ENCODE measurements at places on chromosomes 3 and 15.

GRCh38 chr3:183303690-183304089 lies 50.6 kb downstream of the B3GNT5 start:
- DNase-seq = no peak

DNA sequence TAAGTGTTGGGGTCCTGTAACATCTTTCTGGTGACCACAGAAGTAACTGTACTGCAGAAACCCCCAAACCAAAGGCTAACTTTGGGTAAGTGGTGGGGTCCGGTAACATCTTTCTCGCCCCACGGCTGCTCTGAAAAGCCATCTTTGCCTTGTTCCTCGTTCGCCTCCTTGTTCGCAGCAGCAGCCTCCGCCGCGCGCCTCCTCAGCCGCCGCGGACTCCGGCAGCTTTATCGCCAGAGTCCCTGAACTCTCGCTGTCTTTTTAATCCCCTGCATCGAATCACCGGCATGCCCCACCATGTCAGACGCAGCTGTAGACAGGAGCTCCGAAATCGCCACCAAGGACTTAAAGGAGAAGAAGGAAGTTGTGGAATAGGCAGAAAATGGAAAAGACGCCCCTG lies 316.8 kb downstream of the TUSC7 start:
- no peak for DNase-seq

GRCh38 chr3:149473357-149474249 lies 894 bp upstream of the TM4SF4 start:
- no peak for DNase-seq

- no peak for DNase-seq
Measured at GRCh38 chr15:91872356-91873137, 19.0 kb downstream of the SLCO3A1 start.

GRCh38 chr3:108098003-108098370 lies 7.2 kb upstream of the CD47 start:
- DNase-seq = no peak

DNA sequence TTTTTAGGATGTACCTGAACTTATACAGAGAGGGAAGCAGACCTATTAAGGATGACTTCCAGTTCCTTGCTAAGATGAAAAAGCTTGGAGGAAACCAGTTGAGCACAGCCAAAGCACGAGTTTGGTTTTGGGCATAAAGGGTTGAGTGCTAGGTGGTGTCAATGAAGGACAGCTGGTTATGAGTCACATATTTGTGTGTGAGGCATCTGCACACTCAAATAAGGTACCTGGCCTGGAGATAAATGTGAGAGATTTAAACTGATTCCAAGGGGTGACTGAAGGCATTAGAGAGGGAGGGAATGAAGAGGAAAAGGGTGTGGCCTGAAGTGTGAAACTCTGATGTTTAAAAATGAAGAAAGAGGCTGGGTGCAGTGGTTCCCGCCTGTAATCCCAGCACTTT lies 486.7 kb downstream of the DIPK2A start:
- DNase-seq = no peak

- no peak for DNase-seq
Measured at GRCh38 chr15:35624881-35625280, 78.9 kb upstream of the DPH6 start.

DNA sequence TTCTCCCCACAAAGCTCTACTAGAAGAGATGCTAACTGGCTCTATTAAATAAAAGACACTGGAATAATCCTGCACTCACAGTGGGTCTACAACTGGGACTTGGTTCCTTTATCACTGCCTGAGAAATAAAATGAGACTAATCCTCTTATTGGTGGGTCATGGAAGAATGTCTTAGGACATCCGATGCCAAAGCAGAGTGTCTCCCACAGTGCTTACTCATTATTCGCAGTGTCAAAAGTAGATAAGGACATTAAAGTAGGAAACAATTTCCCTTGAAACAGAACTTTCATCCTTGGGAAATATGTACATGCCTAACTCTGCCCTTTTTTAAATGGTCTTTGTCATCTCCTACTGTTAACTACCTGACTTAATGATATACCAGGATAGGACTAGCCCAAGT lies 71.5 kb downstream of the GSK3B start:
- DNase-seq = no peak

DNA sequence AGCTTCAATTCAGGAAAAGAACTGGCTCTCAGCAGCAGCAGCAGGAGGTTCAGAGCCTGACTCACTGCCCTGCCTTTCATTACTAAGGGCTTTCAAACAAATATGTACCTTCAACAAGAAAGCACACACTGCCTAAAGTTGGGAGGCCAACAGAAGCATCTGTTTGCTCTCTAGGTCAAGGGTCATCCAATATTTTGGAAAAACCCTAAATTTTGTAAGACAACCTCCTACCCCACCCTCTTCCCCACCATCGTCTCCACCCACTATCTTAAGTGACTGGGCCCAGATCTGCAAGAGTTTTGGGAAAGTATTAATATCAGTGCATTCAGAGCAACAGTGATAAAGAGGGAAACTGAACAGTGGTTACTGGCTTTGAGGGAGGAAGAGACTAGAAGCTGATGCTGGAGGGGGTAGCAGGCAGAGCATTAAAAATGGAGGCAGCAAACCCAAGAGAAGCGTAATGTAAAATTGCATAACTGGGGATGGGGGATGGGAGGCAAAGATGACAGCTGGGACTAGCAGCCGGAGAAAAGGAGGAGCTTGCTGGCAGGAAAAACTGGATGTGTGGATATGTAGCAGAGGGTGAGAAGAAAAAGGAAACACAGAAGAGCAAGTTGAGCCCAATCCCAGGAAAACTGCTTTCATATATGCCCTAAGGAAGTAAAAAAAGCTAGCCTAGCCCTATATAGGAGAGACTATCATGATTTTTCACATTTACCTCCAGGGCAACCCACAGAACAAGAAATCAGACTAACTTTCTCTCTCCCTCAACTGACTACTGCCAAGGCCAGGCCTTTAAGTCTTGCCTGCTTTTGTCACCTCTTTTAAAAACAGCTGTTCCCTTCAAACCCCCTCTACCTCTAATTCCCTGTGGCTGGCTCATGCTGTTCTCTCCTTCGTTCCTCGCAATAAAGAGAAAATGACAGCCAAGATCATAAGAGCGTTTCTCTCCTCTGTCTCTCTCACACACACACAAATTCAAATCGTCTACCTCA lies 31.4 kb downstream of the NPTN start:
- no peak for DNase-seq

GRCh38 chr3:142319094-142319493 lies 93.7 kb upstream of the GK5 start:
- no peak for DNase-seq

GRCh38 chr15:55277116-55277564 lies 12.5 kb downstream of the RAB27A start:
- no peak for DNase-seq

- DNase-seq = no peak
Measured at GRCh38 chr15:101619615-101619865, 32.6 kb downstream of the TM2D3 start.

DNA sequence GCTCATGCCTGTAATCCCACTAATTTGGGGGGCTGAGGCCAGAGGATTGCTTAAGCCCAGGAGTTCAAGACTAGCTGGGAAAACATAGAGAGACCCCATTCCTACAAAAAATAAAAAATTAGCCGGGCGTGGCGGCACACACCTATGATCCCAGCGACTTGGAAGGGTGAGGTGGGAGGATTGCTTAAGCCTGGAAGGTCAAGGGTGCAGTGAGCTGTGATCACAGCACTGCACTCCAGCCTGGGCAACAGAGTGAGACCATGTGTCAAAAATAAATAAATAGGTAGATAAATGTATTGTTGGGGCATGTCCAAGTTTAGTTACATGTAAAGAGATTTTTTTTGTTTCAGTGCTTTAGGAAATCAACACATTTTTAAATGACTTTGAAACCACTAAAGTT lies 36.4 kb downstream of the SLC12A1 start:
- DNase-seq = no peak

GRCh38 chr3:29144807-29145206 lies 136.1 kb upstream of the RBMS3 start:
- DNase-seq = no peak

DNA sequence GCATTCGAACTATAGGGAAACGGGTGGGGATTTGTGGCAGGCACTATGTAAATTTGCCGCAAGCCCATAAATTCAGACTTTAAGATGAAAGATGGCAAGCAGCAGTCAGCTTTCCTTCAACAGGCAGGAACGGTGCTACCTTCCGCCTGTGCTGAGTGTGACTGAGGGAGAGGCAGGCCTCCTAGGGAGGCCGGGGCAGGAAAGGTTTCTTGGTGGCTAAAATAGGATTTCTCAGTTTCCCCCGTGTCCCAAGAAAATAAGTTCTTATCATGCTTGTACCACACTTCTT lies 12.5 kb downstream of the FLNB start:
- DNase-seq = no peak

DNA sequence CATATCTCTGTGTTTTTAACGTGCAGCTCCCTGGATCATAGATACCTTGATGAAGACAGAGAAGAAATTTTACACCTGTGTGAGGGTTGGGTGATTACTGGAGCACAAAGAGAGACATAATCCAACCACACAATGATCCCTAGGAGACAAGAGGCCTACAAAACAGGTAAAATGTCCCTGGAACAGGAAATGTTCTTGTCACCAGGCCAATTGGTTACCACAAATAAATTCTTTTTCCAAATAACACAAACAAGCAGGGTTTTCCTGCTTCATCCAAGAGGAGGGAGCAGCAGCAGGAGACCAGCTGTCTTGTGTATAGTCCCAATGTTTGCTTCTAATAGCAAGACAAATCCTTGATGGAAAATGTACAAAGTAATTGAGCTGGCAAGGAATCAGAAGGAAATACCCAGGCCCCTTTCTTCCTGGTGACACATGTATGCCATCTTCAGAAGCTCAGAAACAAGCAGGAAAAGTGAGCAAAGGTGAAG lies 1.4 kb downstream of the MGLL start:
- DNase-seq = no peak

DNA sequence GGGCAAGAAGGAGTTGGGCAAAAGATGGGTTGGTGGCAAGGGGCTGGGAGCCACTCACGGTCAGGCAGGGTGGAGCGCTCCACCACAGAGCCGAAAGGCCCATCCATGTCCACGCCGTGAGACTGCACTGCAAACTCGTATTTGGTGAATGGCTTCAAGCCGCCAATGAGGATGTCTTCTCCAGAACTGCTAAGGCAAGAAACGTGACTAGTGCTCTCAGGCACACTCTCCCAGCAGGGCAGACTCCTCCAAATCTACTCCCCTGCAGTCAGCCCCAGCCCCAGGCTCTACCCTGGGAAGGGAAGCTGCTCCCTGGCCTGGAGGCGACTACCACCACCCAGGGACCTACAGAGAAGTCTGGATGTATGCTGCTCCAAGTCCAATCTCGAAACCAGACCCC lies 11.4 kb upstream of the IGDCC3 start:
- DNase-seq = no peak

DNA sequence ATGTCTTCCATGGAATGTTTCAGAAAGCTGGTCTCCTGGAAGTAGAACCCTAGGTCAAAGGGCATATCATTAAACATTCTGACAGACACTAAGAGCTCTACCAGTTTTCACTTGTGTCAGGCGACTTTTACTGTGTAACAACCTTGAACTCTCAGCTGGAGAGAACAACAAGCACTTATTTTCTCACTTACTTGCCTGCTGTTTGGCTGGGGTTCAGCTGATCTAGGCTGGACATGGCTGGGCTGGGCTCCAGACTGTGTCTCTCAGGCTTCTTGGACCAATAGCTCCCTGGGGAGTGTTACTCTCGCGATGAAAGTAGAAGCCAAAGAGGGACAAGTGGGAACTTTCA lies 527.3 kb downstream of the SHQ1 start:
- DNase-seq = no peak

GRCh38 chr3:121852256-121852655 lies 17.2 kb downstream of the EAF2 start:
- no peak for DNase-seq

DNA sequence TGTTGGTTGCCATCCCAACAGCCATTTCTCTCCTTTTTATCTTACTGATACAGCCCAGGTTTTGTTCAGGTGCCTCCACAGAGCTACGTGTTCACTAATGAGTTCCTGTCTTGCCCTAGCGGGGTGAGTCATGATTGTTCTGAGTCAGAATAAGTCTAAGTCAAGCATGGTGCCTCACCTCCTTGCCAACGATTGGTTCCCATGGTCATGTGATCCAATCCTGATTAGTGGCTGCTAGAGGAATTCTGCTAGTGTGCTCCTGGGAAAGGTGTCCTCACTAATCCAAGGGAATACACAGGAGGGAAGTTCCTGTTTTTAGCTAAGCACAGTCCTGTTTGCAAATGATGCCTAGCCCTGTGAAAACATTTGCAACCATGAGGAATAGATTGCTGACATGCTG lies 99.8 kb downstream of the NSUN3 start:
- DNase-seq = no peak

DNA sequence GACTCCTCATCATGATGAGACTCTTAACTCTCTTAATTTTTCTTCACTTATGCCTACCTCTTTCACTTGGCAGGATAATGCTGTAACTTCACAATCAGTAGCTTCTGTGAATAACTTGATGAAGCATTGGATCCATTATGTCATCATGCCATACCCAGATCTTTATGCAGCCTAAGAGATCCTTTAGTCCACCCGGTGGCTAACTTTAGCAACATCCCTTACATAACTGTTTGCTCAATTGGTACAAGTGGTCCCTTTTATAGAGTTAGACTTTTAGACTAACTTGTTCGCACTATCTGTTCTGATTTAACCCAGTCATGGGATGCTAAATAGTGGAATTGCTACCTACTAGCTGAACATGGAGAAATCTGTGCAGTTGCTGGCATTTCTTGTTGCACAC lies 184.5 kb downstream of the USP13 start:
- no peak for DNase-seq

DNA sequence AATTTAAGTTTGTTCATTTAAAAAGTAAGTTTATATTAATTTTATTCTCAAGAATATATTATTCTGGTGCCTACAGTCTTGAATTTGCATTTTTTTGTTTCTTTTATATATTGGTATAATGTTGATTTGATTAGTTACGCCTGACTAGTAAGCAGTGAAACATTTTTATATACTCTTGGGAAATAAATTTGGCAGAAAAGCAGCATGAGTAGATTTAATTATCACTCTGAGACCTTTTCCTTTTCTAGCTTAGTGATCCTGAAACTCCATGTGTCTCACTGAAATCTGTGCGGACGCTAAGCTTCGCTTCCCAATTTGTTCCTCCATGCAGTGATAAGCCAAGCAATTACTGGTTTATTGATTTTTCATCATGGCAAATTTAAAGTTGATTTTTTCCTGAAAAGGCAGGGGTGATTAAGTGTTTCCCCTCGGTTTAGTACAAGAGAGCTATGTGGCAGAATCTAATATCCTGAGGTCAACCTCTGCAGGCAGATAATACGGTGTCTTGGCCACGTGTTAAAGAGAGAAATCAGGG lies 87.2 kb upstream of the MLF1 start:
- no peak for DNase-seq

- no peak for DNase-seq
Measured at GRCh38 chr3:179589143-179589542, 15.3 kb downstream of the MRPL47 start.

DNA sequence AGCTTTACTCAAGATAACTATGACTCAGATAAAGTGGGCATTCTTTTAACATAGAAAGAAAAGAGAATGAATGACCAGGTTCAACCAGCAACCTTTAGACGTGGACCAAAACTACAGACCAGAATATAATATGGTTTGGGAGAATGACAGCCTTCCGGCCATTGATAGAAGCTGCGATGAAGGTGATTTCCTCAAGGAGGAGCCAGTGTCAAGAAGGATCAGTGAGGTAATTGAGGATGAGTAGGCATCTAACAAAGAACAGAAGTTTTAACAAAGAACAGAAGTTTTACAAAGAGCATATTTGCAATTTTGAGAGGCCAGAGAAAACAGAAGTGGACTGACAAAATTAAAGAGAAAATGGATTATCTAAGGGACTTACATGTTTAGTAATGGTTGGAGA lies 289.0 kb upstream of the AGTR1 start:
- no peak for DNase-seq

GRCh38 chr3:146035366-146035765 lies 125.6 kb downstream of the PLOD2 start:
- no peak for DNase-seq

- peak; percentile 48 for DNase-seq
Measured at GRCh38 chr3:69012800-69013252, 658 bp downstream of the EOGT start.

All from HEK293T (cell line).